Stimulated activated CD4-positive, alpha-beta T cell treated with anti-CD3 and anti-CD28 coated beads, TNF-alpha, amount 100 ng/mL, for 1 hour (primary cell): ENCODE measurements at places on chromosomes 11 and 22.

- DNase-seq, result no peak
Measured at GRCh38 chr11:6238902-6239301, at the start of gene CNGA4. Gene CNGA4, plus strand, starts transcription at chr11:6239089. Its CDS starts 118 bp downstream, at chr11:6239207.

DNA sequence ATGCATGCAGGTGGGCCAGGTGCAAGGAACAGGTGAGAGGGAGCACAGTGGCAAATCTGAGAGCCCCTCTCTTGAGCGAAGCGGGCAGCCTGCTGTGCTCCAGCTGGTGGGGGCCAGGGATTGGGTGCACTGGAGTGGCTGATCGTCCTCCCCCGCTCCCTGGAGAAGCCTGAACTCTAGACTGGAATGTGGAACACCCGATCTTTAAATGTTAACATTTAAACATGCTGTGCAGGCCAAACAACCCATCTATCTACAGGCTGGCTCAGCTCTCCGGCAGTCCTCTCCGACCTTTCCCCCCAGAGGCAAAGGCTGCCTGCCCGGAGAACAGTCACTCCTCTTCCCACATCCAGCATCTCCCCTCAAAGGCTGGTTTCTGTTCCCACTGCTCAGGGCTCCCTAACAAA lies 5.1 kb downstream of the MRGPRF start:
- no peak for DNase-seq

- no peak for DNase-seq
Measured at GRCh38 chr11:67211656-67212436, 54.4 kb upstream of the GRK2 start.

DNA sequence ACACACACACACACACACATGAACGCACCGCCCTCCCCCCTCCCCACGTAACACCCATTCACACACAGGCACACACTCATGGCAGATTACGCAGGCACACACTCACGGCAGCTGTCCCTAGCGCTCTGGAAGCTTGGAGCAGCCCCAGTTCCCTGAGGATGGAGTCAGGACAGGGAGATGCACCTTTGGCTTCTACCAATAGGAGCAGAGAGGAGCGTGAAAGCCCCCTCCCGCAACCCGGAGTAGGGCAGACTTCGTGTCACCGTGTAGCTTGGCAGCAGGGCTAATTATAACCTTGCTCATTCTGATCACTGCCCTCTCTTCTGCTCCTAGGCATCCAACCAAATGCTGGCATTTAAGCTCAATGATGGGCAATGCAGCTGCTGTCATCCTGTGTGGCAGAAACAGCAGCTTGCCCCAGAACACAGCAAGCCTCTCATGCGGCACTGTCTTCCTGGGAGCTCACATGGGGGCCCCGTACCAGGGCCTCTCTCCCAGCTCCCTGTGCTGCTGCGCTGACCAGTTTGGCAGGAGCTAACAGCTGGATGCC lies 31.9 kb downstream of the ANKK1 start:
- no peak for DNase-seq

GRCh38 chr11:111395749-111396148 lies 16.7 kb upstream of the POU2AF1 start:
- DNase-seq, result no peak

GRCh38 chr22:50417411-50418210 lies 57.2 kb downstream of the SBF1 start:
- DNase-seq, result no peak

DNA sequence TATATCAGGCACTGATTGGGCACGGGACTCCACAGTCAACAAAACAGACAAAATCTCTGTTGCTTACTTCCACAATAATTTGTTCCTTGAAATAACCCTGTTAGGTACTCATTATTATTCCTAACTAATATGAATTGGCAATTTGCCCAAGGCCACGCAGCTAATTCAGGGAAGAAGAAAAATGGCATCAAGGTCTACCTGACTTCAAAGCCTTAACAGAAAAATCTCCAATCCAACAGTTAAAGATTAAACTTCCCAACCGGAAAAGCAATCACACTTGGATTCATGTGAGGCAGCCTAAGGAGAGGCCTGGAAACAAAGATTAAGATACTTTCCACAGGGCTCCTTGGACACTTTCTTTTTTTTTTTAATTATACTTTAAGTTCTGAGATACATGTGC lies 68.9 kb downstream of the PRCP start:
- DNase-seq, result no peak

GRCh38 chr11:93905384-93905783 lies 55.0 kb upstream of the VSTM5 start:
- DNase-seq, result no peak

DNA sequence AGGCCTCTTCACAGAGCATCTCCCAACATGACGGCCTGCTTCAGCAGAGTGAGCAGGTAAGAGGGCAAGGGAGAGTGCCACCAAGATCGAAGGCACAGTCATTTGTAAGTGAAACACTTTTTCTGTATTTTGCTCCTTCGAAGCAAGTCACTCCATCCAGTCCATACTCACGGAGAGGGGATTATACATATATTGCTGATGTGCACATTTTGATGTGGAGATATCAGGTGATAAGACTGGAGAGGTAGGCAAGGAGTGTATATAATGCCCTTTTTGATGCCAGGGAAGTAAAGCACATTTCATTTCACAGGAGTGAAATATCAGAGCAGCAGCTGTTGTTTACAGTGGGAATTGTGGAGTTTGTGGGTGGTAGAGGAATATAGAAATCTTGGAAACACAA lies 11.2 kb downstream of the PTS start:
- no peak for DNase-seq

GRCh38 chr11:64372802-64373597 lies 14.0 kb downstream of the RPS6KA4 start:
- DNase-seq, result no peak

GRCh38 chr11:79018371-79018849 lies 422.4 kb downstream of the TENM4 start:
- no peak for DNase-seq

- no peak for DNase-seq
Measured at GRCh38 chr11:34860518-34860917, 55.7 kb downstream of the APIP start.

GRCh38 chr11:1558775-1559110 lies 13.3 kb downstream of the DUSP8 start:
- DNase-seq, result no peak

DNA sequence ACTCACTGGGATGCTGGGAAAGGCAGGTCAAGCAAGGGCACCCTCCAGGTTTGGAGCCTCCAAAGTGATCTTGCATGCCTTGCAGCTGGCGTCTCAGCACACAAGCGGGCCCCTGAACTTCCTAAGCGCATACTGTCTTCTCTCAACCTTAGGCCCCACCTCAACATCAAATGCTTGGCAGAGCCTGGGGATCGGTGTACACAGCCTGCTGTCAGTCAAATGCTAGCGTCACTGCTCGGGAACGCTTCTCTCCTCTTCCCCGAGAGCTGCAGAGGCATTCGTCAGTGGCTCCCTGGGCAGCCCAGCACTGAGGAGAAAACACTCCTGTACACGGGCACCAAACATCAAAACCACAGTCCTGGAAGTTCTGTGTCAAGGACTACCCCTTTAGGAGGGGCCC lies 124.9 kb downstream of the C11orf58 start:
- DNase-seq, result no peak

DNA sequence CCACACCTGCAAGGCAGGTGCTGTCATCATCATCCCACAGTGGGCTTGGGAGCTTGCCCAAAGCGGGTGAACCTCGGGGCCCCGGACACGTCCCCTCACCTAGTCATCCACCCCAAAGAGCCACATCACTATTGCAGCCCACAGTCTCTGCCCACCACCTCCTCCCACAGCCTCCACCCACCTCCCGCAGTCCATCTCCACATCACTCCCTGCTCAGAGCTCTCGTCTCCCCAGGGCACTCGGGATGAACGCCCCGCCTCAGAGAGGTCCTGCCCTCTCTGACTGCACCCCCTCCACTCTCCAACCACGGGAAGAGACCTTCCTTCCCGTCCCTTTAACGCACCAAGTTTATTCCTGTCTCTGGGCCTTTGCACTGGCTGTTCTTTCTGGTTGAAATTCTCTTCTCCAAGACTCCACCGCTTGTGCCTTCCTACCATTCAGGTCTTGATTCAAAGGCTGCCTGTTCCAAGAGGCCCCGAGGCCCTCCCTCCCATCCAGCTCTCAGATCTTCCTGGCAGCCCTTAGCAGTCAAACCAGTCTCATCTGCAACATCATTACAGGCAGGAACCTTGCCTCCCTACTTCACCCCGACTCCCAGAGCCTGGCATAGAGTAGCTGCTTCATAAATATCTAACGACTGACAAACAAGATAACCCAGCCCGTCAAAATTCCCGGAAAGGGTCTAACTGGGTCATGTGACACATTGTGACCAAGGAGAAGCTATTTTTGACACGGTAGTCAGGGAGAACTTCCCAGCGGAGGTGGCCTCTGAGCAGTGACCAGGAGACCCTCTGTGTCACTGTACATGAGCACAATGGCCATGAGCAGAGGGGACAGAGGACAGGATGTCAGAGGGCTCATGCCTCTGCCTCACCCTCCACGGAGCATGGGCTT lies 11.1 kb downstream of the KCNJ4 start:
- DNase-seq, result no peak

- DNase-seq, result no peak
Measured at GRCh38 chr11:109791337-109791736, 301.9 kb upstream of the ZC3H12C start.

GRCh38 chr11:64207256-64208085 lies 950 bp downstream of the FERMT3 start:
- DNase-seq, result no peak

DNA sequence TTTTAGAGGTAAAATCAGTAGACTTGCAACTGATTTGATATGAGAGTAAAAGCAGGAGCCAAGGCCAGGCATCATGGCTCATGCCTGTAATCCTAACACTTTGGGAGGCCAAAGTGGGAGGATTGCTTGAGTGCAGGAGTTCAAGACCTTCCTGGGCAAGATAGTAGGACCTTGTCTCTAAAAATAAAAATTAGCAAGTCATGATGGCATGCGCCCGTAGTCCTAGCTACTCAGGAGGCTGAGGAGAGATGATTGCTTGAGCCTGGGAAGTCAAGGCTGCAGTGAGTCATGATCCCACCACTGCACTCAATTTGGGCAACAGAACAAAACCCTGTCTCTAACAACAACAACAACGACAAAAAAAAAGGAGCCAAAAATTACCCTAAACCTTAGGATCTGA lies 13.5 kb downstream of the SGSM3 start:
- no peak for DNase-seq

DNA sequence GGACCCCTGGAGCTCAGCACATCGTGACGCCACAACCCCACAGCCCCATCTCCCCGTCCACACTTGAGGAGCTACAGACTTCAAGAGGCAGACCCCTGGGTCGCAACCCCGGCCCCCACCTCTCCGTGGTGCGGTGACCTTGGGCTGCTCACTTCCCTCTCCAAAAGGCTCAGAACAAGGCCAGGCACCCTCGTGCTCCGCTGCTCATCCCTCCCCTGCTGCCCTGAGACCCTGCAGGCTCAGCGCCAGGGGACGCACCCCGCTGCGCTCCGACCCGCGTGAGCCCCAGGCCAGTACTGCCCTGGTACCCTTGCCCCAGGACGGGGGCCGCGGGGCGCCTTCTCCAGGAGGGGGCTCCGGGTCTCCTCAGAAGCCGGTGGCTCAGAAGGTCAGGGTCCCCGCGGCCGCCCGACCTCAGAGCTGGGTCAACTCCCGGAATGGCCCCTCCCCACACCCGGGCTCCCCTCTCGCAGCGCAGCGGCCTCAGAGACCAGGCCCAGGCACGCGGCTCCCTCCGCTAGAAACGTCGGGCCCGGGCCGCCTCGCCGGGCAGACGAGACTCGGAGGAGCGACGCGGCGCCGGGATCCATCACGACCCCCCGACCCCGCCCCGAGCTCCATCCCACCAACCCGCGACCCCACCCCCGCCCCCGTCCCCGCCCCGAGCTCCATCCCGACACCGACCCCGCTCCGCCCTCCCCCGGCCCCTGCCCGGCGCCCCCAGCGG lies 563 bp downstream of the GATD1 start:
- DNase-seq, result no peak

GRCh38 chr11:31141789-31142188 lies 227.8 kb downstream of the DCDC1 start:
- no peak for DNase-seq
